ENCODE measurements at places on chromosomes 16 and 17.
A peak's percentile ranks its signal among the peaks of the same experiment; 100 is the strongest.

- no peak for DNase-seq
Observed at GRCh38 chr16:66334853-66335574, 31.5 kb upstream of the CDH5 start.

DNA sequence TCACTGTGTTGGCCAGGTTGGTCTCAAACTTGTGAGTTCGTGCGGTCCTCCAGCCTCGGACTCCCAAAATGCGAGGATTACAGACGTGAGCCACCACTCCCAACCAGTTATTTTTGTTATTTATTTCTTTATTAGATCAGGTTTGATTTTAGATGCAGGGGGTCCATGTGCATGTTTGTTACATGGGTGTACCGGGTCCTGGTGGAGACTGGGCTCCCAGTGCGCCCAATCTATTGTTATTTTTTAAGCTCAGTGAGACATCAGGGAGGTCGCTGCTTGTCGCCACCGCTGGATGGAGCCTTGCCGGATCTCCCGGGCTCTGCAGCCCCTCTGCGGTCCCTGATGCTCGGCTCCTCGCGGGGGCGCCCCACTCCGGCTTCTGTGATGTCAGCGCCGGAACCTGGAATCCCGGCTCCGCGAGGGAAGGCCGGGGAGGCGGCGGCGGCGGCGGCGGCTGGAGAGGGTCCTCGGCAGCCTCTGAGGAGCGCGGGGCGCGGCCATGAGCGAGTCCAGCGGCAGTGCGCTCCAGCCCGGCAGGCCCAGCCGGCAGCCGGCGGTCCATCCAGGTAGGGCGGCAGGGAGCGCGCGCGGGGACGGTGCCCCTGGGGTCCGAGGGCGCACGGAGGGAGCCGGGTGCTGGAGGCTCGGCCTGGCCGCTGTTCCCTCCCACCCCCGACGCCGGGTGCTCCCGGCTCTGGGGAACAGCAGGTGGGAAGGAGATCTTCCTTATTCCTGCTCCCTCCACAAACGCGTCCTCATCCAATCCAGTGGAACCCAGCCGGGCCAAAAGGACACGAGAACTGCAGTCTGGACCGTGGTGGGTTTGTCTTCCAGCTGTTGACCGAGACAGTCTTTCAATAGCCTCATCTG lies at the start of gene TMC7:
TSS of gene TMC7 (plus strand) at position 370 of the 870 bp plus-strand sequence. CDS start at position 500, 130 bp downstream.
- peak; percentile 96 for DNase-seq

- DNase-seq = peak; percentile 62
Observed at GRCh38 chr16:88769617-88770460, 15.2 kb downstream of the PIEZO1 start.

DNA sequence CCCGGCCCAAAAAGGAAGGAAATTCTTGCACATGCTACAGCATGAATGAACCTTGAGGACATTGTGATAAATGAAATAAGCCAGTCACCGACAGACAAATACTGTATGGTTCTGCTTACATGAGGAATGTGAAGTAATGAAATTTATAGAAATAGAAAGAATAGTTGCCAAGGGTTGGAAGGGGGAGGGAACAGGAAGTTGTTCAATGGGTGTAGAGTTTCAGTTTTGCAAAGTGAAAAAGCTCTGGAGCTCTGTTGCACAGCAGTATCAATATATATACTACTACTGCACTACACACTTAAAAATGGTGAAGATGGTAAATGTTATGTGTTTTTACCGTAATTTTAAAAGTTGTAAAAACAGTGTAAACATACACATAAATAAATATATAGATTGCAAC lies 43.7 kb downstream of the PKD1L3 start:
- no peak for DNase-seq

GRCh38 chr16:84749815-84750214 lies 50.0 kb downstream of the USP10 start:
- DNase-seq = no peak

DNA sequence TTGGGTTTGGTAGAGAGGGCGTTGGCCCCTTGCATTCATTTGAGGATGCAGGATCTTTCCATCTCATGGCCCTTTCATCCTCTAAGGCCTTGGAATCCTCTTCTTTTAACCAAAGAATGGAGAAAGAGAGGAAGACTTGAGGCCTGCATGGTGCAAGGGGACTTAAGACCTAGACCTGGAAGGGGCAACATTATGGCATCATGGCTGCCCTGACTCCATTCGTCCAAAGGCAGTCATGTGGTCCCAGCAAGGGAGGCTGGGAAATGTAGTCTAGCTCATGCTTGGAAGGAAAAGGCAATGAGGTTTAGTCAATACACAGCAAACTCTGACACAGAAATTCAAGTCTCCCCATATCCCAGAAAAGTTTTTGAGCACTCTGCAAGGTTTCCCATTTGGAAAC lies 30.7 kb upstream of the CDRT4 start:
- DNase-seq = peak; percentile 23

DNA sequence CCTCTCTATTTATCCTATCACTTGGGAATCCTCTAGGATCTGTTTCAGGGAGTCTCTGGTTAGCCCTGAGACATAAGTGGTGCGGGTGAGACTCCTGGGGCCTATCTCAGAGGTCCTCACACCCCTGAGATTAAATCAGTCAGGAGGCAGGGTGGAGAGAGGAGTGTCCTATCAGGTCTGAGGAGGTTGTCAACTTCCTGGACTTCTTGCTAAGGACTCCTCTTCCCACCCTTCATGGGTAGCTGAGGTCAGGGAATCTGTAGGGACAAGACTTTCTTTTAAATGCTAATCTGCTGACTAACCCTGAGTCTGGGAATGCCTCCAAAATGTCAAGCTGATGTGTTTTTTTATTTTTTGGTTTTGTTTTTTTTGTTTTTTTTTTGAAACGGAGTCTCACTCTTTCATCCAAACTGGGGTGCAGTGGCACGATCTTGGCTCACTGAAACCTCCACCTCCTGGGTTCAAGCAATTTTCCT lies 6.6 kb upstream of the ARMC5 start:
- DNase-seq = no peak

DNA sequence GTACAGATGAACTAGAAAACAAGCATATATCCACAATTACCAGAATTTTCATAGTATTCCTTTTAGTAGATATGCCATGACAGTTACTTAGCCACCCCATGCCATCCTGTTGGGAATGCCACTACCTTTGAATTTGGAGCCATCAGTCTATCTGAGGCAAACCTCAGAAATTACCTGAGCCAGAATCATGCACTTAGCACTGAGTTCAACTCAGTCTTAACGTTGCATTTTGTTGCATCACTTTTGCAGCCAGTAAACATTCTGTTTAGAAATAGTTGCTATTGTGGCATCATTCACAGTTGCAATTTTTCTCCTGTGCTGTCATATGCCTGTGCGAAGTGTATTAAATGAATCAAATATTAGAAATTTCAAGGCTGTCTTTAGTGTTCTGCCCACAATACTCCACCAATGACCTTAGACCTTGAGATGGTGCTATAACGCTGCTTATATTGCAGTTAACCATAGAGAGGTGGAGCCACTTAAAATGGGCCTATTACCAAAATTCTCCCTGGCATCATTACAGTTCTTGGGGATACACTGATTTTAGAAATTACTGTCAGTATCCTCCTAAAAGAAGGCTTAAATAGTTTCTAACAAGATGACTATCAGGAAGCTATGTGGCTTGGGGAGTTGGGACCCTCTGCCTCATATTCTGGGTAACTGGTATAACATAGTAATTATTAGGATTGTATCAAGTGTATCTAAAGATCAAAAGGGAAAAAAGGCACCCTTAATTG lies 11.1 kb downstream of the PTRH2 start:
- DNase-seq = no peak

DNA sequence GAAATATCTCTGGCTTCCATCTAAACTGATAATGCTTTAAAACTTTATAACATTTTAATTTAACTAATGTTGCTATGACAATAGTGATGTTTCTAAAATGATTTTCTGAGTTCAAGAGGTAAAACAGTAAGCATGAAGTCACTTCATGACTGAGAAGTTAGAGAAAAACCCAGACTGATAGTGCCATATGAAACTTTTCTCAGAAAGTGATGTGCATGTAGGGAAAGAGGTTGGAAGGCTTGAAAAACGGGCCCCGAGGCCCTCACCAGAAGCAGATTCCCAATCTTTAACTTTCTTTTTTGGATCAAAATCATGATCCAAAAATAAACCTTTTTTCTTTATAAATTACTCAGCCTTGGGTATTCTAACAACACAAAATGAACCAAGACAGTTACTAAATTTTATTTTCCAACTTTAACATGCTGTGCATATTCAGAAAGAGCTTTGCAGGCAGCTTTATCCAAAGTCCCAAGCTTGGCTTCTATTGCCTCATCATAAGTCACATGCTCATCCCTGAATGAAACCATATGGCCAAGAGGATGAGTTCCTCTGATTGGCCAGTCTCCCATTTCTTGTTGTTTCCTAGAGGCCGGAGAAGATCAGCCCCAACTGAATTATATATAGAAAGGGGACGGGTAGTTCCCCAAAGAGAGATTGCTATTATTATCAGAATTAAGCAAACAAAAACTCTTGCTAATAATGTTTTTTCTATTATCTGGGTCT lies 357.6 kb upstream of the SALL1 start:
- no peak for DNase-seq

DNA sequence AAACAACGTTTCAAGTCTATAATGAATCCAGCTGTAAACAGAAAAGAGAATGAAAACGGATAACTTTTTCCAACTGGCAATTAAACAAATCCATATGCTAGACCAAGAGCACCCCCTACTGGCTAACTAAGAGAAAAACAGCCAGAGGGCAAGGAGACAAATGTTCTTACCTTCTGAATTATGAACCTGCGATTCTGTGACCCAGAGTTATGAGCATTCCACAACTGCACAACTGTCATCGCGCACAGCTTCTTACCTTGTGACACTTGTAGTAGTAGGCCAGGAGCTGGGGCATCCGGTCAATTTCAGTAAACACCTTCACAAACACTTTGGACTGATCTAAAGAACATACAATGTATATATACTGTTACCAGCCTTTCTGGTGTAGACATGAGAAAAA lies 18.6 kb downstream of the COG7 start:
- DNase-seq = peak; percentile 20

DNA sequence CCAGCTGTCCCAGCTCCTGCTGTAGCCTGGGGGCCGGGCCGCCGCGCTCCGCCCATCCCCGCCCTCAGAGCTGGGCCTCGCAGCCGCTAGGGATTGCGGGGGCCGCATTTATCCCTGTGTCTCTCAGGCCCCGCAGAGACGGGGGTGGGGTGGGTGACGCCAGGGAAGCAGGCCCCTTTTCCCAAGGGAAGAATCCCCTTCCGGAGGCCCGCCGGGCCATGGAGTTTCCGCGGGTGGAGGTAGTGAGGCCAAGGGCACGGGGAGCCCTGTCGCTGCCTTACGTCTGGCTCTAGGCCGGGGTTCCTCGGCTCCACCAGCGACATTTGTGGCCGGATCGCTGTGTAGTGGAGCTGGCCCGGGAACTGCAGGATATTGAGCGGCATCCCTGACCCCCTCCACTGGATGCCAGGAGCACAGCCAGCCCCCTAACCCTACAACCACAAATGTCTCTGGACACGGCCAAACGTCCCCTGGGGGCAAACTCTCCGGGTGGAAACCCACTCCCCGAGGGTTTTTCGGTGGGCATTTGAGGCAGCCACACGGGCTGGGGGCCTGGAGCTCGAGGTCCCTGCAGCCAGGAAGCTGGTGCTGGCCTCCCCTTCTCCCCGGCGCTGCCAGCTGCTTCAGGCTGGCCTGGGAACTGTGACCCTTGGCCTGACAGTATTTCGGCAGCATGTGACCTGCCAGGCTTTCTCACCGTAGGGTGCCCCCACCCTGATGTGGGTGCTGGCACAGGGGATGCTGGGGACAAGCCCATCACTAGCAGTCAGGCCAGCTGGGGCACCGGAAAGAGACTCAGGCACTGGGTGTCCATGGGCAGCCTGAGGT lies 12.0 kb upstream of the CD300A start:
- peak; percentile 97 for DNase-seq

GRCh38 chr17:29573871-29574731 lies 5.6 kb downstream of the TP53I13 start:
- no peak for DNase-seq
